Activated naive CD4-positive, alpha-beta T cell treated with anti-CD3 and anti-CD28 coated beads, Interleukin-2, amount 10 ng/mL, durations not matched to agents 7 days and 5 days (primary cell): ENCODE measurements at places on chromosomes 11 and 22.

DNA sequence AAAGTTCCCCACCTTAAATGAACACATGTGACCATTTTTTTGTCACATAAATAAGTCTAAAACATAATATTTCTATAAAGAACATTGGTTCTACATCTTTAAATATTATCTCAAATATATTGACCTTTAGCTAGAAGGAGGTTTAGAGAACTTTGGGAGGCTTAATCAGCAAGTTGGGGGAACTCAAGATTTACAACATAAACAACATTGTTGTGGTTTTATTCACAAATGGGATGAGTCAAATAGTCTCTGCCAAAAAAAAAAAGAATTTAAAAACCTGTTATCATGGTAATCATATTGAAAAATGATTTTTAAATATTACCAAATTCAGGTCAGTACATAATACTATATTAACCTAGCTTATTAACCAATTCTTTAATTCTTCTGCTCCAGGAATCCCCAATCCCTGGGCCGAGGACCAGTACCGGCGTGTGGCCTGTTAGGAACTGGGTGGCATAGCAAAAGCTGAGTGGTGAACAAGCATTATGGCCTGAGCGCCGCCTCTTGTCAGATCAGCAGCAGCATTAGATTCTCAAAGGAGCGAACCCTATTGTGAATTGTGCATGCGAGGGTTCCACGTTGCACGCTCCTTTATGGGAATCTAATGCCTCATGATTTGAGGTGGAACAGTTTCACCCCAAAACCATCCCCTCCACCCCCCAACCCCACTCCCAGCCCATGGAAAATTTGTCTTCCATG lies 98.2 kb downstream of the RDX start:
- DNase-seq = no peak

DNA sequence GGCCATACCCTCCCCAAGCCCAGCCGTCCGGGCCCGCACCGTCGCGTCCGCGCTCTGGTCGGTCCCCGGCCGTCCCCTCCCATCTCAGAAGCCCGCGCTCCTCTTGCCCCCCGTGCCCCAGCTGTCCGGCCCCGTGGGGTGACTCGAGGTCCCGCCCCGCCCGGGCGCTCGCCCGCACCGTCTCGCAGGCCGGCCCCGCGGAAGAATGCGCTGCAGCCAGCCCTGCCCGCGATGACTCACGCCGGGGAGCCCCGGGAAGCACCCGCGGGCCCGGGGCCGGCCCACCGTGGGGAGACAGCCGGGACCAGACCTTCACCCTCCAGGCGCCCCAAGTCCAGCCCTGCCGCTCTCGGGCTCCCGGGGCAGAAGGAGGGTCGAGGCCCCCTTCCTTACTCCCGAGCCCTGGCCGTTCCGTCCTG lies 320 bp upstream of the PHLDA2 start:
- DNase-seq = peak; percentile 52

DNA sequence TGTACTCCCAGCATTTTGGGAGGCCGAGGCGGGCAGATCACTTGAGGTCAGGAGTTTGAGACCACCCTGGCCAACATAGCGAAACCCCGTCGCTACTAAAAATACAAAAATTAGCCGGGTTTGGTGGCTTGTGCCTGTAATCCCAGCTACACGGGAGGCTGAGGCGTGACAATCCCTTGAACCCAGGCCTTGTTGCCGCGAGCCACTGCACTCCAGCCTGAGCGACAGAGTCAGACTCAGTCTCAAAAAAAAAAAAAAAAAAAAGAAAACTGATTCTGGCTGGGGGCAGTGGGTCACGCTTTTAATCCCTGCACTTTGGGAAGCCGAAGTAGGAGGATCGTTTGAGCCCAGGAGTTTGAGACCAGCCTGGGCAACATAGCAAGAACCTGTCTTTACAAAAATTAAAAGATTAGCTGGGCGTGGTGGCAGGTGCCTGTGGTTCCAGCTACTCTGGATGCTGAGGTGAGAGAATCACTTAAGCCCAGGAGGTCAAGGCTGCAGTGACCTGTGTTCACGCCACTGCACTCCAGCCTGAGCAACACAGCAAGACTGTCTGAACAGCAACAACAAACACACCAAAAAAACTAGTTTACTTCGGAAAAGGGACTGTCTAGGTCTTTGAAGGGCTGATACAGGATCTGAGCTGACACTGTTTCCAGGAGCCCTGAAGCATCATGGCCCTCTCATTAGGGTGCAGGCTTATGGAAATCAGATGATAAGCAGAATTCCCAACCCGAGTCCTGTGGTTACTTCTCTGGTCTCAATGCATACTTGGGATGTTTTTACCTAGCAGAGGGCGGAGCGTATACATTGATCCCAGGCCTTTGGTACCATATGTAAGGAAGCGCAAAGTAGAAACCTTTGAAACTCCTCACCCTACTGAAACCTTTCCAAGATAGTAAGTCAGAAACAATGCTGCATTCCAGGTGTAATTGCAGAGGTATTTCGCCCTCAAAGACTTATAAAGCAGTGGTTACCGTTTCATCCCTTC lies 1.8 kb upstream of the CHKB start:
- no peak for DNase-seq

DNA sequence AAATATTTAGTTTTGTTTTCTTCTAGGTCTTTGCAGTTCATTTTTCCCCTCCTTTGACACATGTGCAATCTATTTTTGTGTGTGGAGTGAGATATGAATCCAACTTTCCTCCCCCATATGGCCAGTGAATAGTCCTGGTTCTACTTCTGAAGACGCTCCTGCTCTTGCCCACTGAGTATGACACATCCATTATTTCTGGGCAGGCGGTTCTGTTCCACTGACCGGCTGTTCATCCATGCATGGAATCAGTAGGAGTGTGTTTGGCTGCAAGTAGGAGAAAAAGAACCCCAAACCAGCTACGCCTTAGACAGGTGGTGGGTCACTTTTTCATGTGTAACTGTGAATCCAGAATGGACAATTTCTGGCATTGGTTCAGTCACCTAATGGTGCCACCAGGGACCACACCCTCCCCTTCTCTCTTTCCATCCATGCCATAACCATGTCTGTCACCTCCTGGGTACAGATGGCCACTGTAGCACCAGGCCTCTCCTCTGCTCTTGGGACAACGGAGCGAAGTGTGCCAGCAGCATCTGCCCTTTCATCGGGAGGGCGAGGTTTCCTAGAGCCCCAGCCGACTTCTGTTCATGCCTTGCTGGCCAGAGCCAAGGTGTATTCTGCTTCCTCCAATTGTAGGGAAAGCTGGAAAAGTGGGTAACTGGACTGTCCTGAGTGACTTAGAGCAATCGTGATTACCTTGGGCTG lies 67.4 kb upstream of the SLC22A12 start:
- DNase-seq = no peak

GRCh38 chr11:65623852-65624616 lies 8.5 kb downstream of the PCNX3 start:
- DNase-seq = no peak

GRCh38 chr11:37504921-37505320 lies 906.9 kb upstream of the RAG2 start:
- DNase-seq = no peak

DNA sequence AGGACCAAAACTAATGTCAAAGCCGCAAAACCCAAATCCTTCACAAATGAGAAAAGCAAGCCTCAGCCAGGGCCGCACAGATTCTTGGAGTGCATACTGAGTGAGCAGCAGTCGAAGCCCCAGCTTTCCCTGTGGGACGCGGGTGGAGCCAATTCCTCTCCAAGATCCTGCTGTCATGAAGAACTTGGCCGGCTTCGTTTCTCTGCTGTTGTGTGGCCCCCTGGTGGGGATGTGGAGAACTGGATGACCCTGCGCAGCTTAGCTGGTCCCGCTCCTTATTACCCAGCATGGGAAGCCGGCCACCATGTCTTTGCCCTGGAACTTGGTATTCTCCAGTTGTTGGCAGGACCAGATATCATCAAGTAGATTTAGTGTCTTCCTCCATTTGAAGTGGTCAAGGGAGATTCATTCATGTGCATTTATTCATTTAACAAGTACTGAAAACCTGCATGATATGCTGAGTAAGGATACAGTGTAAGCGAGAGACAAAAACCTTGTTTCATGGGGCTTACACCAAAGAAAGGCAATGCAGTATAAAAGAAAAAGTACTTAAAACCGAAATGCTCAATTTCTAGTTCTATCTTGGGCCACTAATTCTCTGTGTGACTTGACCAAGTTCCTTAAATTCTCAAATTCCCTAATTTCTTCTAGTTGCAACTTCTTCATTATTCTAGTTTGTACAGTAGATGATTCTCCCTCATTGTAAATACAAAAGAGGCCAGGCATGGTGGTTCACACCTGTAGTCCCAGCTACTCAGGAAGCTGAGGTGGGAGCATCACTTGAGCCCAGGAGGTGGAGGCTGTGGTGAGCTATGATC lies 56.7 kb upstream of the CRTAM start:
- peak; percentile 80 for DNase-seq

DNA sequence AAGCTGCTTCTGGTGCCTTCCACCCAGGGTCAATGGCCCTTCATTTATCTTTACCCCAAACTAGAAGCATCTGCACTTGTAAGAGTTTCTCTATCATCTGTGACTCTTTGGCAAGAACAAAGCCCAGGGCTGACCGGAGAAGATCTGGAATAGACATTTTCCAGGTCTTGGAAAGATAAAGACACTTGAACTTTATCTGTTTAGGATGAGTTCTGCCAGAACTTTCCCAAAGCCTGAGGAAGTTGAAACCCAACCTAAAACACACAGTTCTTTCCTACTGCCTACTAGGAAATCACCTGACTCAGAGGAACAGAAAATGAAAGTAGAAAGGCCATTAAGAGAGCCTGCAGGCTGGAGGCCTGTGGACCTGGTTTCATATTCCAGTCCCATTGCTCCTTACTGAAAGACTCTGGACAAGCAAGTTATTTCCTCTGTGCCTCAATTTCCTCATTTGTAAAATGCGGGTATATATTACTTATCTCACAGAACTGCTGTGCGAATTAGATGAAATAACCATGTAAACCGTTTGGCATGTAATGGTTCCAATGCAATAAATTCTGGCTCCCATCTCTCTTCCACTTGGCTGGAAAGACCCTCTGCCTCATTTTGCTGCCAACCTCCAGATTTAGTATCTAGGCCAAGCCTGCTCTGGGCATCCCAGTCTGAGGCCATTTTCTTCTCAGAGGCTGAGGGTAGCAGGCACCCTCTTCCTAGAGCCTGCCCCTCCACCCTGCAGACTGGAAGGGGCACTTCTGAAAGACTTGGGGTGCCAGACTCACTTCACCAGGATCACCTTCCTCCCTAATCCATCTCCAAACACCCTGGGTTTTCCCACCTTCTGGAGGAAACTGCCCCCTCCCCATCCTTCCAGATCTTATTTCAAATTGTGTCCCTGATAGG lies 1.2 kb downstream of the UBE2L6 start:
- DNase-seq = peak; percentile 57

DNA sequence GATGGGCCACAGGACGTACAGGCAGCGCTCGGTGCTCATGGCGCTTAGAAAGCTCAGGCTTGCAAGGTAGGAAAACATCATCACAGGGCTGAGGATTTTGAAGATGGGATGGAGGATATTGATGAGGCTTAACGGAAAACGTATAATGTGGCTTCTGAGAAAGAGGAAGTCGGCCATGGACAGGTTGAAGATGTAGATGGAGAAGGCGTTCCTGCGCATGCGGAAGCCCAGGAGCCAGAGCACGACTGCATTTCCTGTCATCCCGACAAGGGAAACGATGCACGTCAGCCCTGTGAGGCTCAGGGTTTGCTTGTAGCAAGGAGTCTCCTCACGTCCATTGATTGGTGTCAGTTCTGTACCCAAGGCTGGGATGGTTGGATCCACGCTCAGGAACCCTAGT lies 17.4 kb upstream of the MRGPRX1 start:
- DNase-seq = no peak

DNA sequence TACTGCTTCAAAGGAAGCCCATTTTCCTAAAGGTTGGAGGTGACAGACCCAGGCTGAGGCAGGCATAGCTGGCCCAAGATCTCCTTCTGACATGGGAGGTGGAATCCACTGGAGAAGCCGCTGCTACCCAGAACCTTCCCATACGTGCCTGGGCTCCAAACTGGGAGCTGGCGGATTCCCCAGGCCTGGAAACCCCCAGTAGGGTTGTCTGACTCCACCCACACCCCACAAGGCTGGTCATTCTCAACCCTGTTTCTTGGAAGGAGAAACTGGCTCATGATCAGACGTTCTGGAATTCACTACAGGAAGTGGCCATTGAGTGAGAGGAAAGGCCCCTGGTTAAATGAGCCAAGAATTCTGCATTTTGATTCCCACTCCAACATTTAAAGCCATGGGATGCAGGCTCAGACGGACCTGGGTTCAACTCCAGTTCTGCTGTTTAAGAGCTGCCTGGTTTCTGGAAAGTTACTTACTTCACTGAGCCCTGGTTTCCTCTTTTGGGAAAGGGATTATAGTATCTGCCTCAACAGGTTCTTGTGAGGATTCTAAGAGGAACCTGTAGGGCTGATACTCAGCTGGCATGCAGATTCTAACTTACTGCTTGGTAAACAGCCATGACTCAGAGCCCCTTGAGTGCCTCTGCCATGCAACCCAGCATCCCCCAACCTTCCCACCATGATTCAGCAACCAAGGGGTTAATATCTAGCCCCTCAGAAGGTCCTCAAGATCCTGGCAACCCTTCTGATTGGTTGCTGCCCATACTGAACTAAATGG lies 19.4 kb upstream of the TSKU start:
- DNase-seq = no peak

DNA sequence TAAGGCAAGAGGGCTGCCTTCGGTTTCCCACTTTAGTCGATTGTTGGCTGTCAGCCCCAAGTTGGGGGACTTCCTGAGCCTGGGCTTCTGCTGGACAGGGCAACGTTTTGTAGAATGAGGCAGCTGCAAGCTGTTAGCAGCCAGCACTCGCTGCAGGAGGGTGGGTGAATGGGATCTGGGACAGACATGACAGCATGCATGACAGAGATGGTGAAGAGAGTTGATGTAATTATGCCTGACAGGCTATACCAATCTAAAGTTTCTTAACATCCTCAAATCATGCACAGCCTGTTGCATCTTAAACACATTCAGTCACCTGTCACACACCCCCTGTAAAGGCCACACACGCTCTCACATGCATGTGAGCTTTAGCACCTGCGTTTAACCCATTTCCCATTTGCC lies 49.2 kb downstream of the CWC15 start:
- DNase-seq = no peak

DNA sequence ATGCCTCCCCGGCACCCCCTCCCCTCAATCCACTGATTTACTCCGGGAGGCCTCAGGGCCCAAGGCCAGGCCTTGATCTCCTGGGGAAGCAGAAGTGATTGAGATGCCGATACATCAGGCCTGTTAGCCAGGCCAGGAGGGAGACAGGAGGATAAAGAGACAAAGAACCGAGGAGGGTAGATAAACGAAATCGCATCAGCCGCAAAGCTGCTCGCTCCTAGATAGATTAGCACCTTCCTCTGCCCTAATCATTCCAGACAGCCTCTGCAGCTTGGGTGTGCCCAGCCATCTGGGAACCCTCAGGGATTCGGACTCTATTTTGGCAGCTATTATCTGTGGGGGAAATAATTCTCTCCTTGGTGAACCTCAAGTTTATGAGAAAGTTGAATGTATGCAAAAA lies 121.2 kb downstream of the ABTB2 start:
- DNase-seq = no peak
